ENCODE measurements at places on chromosomes 16 and 17.

GRCh38 chr17:38702916-38703741, 1.9 kb upstream of the MLLT6 start:
- peak; percentile 73 for DNase-seq

GRCh38 chr16:84110527-84110926, 6.2 kb downstream of the MBTPS1 start:
- no peak for DNase-seq

- no peak for DNase-seq
Measured at GRCh38 chr17:43027091-43028032, 2.3 kb downstream of the RND2 start.

DNA sequence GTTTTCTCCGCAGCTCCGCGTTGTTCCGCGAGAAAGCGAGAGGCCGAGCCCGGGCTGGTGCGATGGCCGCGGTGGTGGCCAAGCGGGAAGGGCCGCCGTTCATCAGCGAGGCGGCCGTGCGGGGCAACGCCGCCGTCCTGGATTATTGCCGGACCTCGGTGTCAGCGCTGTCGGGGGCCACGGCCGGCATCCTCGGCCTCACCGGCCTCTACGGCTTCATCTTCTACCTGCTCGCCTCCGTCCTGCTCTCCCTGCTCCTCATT, 404 bp downstream of the EMC6 start:
- no peak for DNase-seq

GRCh38 chr16:77041468-77041867, 149.5 kb upstream of the MON1B start:
- no peak for DNase-seq

DNA sequence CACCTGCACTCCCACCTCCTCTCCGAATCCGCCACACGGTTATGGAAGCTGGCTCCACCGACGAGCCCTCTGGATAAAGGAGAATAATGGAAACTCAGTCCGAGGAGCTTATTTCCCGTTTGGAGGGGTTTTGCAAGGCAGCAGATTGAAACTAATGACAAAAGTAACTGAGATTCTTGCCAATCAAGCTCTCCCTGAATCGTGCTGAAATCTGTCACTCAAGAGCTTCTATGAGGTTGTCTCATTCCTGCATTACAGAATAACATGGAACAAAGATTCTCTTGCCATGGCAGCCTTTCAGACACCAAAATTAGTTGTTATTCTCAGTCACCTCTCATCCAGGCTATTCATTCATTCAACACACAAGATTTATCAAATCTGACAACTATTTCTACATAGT, 405.9 kb downstream of the SOX9 start:
- DNase-seq: no peak

DNA sequence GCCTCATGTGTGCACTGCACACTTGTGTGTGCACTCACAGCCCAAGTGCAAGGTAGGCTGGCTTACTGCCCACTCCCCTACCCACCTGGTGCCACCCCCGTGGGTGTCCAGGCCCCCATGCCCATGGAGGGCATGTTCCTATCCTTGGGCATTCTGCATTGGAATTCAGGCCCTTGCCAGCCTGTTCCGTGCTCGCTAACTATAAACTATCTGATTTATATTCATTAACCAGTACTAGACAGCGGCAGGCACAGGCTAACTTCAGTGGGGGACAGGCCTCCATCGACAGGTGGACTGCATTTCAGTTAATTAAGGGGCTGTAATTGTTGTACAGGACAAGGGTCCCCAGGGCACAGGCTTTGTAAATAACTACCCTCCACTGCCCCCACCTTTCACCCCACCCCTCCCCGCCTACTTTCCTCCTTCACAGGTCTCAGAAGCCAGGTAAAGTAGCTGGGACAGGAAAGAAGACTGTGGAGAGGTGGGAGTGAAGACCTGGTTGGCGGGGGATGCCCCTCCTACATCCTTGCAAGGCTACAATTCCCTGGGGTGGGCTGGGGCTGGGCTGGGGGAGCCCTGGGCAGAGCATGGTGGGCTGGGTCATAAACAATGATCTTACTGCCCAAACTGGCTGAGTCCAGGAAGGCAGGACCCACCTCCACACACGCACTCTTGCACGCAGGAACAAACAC, 119.0 kb upstream of the LHX1 start:
- no peak for DNase-seq

Data from mucosa of descending colon (tissue), 3 donors.